CD4-positive, alpha-beta T cell treated with Interleukin-1 beta for 1 hour (primary cell): ENCODE measurements at places on chromosomes 12 and 14.

GRCh38 chr12:25074954-25075353 is 120.0 kb downstream of the DNAI7 start:
- no peak for DNase-seq

DNA sequence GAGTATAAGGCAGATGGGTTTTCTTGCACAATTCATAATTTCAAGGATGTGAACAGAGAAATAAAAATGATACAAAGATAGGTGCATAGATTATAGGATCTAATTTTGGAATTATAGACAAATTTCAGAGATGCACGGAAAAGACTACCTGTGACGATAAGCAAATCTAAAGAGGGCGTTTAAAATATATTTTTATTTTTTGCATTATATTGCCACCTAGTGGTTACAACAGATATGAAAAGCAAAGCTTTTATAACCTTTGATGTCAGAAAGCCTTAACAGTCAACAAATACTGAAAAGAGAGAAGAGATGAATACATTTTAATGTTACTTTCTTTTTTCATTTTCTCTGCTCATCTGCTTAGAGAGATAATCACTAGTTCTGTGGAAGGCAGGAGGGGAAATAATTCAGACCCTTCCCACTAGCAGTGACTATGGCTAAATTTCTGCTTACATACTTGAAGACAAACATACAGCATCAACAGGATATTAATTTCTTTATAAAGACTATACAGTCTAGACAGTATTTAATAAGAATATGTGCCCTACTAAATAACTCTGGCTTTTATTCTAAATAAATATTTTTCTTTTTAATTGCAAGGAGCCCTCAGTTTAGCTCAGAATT is 46.3 kb downstream of the NTS start:
- DNase-seq, result no peak

DNA sequence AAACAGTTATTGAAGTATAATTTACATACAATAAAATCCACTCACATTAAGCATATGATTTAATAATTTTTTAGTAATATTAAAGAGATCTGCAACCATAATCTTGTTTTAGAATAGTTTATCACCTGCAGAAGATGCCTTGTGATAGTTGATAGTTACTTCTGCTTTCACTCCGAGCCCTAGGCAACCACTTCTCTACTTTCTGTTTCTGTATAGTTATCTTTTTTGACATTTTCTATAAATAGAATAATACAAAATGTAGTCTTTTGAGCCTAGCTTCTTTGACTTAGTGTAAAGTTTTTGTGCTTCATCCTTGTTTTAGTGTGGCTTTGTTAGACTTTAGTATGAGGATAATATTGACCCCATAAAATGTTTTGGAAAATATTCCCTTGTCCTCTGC is 111.0 kb downstream of the MNAT1 start:
- no peak for DNase-seq

DNA sequence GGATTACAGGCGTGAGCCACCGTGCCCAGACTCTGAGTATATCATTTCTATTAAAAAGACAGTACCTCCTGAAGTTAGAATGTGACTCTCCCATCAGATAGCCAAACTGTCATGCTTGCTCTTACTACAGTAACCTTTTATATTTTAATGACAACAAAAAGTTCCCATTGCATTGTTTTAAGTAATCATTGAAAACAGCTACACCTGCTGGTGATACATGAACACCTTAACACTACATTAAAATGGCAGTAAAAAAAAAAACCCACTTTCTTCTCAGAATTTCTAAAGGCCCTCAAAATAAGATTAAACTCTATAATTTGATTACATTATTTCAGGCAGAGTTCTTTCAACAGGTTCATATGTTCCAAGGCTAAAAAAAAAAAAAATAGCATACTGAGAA is 76.7 kb downstream of the SH2B3 start:
- DNase-seq, result peak; percentile 3

DNA sequence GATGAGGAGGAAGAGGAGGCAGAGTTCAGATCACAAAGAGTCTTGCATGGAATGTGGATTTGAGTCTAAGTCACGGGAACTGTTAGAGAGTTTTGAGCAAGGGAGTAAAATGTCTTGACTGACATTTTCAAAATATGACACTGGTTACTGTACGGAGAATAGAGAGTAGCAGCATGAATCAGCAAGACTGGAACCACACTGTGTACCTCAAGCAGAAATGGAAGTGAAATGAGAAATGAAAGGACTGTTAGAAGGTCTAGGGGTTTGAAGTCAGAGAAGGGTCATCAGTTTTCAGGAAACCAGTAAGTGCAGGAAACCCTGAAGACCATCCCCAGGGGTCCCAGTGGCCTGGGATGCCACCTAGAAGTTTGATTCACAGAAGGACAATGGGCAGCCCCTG is 236.3 kb downstream of the GALC start:
- DNase-seq, result no peak

- DNase-seq, result no peak
These were observed 84.6 kb downstream of the VCPKMT start for GRCh38 chr14:50031602-50032313.

DNA sequence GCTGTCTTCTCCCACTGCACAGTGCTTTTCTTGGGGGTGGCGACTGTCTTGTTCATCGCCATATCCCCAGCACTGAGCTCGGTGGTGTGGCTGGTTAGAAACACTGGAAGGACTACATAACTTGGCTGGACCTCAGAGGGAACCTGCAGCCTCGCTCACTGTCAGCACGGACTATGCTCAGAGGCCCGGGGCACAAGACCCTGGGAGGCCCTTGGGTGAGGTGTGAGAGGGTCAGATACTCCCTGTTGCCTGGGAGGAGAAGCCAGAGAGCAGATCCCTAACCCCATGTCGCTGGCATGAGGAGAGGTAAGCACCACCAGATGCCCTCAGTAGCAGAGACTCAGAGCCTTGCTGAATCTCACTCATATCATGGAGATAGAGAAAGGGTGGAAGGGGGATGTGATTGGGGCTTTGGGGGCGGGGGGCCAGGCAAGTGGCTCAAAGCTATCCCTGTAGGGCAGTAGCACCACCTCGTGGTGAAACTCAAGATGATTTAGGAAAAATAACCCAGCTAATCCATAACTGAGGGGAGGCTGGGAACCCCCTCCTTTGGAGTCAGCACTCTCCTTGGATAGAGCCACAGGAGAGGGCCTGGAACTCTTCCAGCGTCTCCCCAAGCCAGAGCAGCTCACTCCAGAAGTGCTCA is 18.7 kb upstream of the HDAC7 start:
- peak; percentile 38 for DNase-seq

- DNase-seq, result no peak
These were observed 89.4 kb downstream of the SLC15A4 start for GRCh38 chr12:128734371-128734770.

GRCh38 chr12:54680374-54680773 is 32.2 kb upstream of the DCD start:
- DNase-seq, result no peak

DNA sequence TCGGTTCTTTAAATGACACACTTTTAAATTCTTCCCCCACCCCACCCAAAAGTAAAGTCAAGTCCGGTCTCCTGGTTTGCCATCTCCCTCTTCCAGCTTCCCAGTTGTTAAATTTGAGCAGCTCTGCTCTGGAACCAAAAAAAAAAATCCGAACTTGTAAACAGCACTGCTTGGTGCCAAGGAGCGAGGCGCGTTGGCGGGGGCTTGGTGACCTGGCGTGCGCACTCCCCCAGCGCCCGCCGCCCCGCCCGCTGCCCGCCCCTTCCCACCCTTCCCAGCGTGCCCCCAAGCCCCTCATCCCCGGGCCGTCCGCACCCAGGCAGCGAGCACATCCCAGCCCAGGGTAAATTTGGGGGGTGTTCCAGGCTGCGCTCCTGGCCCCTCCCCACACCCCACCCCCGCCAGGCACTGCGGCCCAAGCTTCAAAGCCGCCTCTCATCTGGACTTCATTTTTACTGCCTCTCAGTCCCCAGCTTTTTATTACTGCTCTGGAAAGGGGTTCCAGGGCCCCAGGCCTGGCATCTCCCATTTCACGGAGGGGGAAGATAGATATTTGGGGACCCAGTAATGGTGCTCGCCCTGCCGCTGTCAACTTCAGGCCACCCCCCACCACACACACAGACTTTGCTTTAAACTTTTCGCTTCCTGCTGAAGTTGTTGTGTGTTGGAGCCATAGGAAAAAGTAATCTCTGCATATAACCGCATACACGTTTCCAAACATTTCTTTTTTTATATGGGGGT is 11.7 kb upstream of the ITGB7 start:
- no peak for DNase-seq

GRCh38 chr14:102737402-102738372 is 39.6 kb upstream of the TRAF3 start:
- no peak for DNase-seq

DNA sequence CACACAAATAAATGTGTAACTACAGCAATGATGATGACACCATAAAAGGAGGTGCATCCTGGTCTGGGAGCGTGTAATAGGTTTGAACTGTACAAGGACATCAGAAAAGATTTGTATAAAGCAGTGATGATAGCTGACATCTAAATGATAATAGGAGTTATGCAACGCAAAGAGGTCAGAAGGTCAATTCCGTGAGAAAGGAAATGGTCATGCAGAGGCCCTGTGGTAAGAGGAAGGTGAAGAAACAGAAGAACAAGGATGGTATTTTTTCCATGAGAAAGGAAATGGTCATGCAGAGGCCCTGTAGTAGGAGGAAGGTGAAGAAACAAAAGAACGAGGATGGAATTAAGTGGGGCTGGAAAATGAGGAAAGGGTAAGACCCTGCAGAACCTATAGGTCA is 106.7 kb upstream of the TMPO start:
- peak; percentile 22 for DNase-seq

- DNase-seq, result no peak
These were observed 10.9 kb upstream of the GSC start for GRCh38 chr14:94780536-94781399.

GRCh38 chr14:64501411-64502171 is 2.0 kb downstream of the ZBTB25 start:
- DNase-seq, result peak; percentile 53

GRCh38 chr14:96962337-96962736 is 165.2 kb downstream of the VRK1 start:
- DNase-seq, result peak; percentile 47

DNA sequence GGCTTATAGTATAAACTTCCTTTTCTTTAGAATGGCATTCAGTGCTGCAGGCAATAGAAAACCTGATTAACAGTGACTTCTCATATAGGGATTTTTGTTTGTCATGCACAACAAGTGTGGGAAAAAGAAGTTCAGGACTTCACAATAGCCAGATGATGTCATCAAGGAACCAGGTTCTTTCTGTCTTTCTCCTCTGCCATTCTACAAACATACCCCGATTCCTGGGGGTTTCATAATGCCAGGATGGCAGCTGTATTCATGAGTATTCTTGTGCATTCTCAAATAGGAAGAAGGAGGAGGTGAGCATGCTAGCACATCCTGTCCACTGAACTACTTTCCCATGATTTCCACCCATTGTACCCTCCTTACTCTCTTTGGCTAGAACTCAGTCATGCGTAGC is 182.7 kb upstream of the EEA1 start:
- no peak for DNase-seq

DNA sequence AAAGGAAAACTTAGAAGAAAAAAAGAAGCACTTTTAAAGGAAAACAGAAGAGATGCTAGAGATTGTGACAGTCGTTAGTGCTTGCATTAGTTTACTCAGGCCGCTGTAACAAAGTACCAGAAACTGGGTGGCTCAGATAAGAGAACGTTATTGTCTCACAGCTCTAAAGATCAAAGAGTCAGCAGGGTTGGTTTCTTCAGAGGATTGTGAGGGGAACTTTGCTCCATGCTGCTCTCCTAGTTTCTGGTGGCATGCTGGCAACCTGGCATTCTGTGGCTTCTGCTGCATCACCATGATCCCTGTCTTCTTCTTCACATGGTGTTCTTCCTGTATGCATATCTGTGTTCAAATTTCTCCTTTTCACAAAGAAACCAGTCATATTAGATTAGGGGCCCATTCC is 119.4 kb upstream of the PLEKHA5 start:
- no peak for DNase-seq

DNA sequence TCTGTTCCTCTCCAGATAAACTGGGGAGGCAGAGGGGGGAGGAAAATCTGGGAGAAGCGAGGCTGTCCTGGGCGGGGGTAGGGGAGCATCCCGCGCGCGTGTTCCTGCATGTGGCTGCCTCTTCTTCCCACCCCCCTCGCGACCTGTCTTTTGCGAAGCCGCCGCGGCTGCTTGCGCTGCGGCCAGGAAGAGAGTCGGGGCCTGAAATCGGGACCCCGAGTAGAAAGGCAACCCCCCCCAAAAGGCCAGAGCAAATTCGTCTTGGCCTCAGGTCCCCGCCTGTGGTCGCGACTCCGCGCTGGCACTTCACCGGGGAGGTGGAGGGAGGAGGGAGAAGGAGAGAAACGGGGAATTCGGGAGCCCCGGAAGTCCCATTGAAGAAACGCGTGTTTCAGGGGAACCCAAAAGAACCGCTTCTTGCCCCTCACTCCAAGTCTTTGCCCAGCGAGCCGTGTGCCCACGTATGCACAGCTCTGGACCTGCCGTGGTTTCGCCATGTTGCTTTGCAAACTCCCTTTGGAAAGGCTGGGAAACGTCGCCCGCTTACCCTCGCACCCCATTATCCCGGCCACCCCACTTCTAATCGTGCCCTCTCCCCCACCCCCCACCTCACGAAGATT is 944 bp downstream of the CCND2 start:
- DNase-seq, result no peak

GRCh38 chr12:47740606-47741339 is 15.5 kb upstream of the ENDOU start:
- DNase-seq, result peak; percentile 30

- no peak for DNase-seq
These were observed 406.1 kb upstream of the TMPO start for GRCh38 chr12:98109266-98109665.

DNA sequence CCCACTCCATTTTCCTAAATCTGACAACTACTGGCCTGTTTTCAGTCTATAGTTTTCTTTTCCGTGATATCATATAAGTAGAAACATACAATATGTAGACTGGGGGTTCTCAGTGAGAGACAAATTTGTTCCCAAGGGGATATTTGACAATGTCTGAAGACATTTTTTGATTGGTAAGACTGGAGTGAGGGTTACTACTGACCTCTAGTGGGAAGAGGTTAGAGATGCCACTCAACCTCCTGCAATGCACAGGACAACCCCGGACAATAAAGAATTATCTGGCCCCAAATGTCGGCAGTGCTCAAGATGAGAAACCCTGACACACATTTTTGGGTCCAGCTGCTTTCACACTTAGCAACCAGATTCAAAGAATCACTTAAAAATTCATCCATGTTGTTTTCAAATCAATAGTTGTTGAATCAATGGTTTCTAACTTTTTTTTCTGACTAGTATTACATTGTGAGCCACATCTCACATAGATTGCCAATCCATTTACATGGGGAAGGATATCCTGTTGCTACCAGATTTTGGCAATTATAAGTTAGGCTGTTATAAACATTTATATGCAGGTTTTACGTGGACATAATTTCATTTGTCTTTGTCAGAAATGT is 307.1 kb downstream of the RPL10L start:
- DNase-seq, result no peak
